ENCODE measurements at places on chromosomes 7 and 10.

DNA sequence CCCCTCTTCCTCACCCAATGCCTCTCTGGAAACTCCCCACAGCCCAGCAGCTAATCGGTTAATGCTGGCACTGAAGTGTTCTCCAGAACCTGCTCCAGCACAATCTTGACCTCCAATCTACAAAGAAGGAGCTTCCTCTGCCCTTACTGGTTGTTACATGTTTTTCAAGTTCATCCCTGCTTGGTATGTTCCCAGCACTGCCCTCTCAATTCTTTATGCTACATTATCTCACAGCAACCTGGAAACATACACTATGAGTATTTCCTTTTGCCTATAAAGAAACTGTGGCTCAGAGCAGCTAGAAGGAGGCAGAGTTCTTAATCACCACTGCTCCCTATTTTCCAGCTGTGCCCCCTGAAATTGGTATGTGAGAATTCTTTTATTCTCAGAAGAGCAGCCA lies 84.1 kb upstream of the KMT2E start:
- no peak for DNase-seq

DNA sequence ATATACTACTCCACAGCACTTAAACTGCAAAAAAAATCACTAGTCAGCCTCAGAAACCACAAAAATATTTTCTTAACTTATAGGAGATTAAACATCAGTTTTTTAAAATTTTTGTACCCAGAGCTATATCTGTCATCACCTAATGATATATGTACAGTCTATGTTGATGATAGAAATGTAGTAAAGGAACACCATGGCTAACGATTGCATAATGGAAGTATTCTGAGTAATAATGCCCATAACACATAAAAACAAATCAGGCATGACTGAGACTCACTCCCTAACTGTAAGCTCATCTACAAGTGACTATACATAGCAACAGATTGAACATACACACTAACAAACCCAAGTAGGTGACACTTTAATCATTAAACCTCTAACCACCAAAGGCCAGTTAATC lies 51.3 kb downstream of the TSPAN12 start:
- DNase-seq: peak; percentile 82

- no peak for DNase-seq
Observed at GRCh38 chr7:124201768-124202349, 169.0 kb upstream of the TMEM229A start.

GRCh38 chr7:27515933-27516332 lies 146.8 kb downstream of the HIBADH start:
- peak; percentile 6 for DNase-seq
